ENCODE measurements at places on chromosomes 13 and 19. TPM values are rescaled to one million over a fixed set of nuclear protein-coding genes. Genes with fewer than 3 reads are reported as not detected.

GRCh38 chr13:27395007-27395510 lies 29.4 kb upstream of the GTF3A start:
- no peak overlapping the region for H3K27ac ChIP-seq
- H3K4me1 ChIP-seq = peaks cover 15% of the 10 kb centered on the region
- no peak for DNase-seq
- H3K27me3 ChIP-seq = no peaks in the 10 kb centered on the region
- peaks cover 2% of the 10 kb centered on the region for H3K36me3 ChIP-seq

DNA sequence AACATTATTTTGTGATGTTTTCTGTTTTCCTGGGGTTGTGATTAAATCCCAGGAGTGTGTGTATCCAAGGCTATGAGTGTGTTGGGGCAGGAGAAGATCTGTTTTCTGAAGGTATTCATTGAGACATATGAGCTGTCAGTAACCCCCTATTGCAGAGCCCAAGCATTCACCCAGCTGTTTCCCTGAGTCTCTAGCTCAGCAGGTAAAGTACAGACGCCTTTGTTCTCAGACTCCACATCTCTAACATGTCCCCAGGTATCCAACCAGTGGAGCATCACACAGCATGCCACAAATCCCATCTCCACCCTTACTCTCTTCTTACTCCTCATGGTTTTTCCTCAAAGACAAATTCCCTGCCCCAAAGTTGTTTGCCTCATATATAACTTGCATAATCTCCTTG lies 213.6 kb downstream of the PCDH20 start:
- no peaks in the 10 kb centered on the region for H3K4me1 ChIP-seq
- H3K36me3 ChIP-seq = no peaks in the 10 kb centered on the region
- DNase-seq = no peak

DNA sequence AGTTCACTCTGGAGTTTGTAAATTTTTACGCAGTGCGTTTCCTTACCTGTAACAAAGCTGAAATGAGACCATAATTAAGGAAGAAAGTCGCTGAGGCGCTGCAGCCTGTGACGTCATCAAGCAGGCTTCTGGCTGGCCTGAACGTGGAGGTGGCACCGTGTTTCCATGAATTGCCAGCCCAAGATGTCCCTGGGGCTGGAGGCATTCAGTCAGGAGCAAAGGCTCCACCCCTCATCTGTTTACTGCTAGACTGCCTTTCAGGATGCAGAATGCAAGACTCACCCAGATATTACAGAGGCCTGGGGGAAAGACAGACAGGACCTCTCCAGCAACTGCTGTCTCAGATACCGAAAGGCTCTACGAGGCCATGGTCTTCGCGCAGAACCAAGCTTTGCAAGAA lies 424.6 kb downstream of the TSHZ3 start:
- no peak overlapping the region for H3K4me3 ChIP-seq
- no peaks in the 10 kb centered on the region for H3K27me3 ChIP-seq
- H3K4me1 ChIP-seq = no peaks in the 10 kb centered on the region
- no peak for DNase-seq
- H3K27ac ChIP-seq = no peak overlapping the region

GRCh38 chr19:19642506-19643157 lies 825 bp downstream of the GMIP start:
- no peaks in the 10 kb centered on the region for H3K36me3 ChIP-seq
- H3K4me1 ChIP-seq = 0 out of 2 replicates have a peak, but pooled peaks cover 3% of the 10 kb centered on the region
- peak overlapping the region; percentile 95 for H3K27ac ChIP-seq
- no peak for DNase-seq
- H3K4me3 ChIP-seq = peak overlapping the region; percentile 52
- H3K27me3 ChIP-seq = no peaks in the 10 kb centered on the region

DNA sequence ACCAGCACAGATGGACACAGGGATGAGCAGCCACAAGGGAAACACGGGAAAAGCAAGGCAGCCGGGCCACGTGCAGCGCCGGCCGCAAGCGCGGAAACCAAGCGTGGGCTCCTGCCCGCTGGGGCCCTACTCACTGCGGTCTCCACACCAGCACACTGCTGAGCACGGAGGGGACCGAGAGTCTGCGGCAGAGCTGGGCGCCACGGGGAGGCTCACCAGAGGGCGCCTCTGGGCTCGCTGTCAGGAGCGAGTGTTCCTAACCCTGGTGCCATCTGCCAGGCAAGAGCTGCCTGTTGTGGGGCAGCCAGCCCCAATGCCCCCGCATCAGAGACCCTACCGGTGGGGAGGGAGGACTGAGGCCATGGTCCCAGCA lies 26.5 kb downstream of the MPND start:
- peak overlapping the region; percentile 71 for H3K27ac ChIP-seq
- H3K27me3 ChIP-seq = no peaks in the 10 kb centered on the region
- peaks cover 2% of the 10 kb centered on the region for H3K36me3 ChIP-seq
- DNase-seq = no peak
- peaks cover 15% of the 10 kb centered on the region for H3K4me1 ChIP-seq
- H3K4me3 ChIP-seq = no peak overlapping the region

DNA sequence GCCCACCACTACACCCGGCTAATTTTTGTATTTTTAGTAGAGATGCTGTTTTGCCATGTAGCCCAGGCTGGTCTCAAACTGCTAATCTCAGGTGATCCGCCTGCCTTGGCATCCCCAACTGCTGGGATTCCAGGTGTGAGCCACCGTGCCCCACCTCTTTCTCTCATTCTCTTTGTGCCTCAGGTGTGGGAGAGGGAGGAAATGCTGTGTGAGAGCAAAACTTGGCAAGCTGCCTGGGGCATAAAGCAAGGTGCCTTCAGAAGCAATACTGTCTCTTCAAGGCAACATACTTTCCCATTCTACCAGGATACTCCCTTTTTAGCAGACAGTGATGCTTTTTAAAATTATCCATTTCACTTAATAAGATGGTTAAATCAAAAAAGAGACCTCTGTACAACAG lies 53.2 kb upstream of the RFC3 start:
- no peaks in the 10 kb centered on the region for H3K27me3 ChIP-seq
- no peak overlapping the region for H3K4me3 ChIP-seq
- no peak for DNase-seq

GRCh38 chr13:91594061-91594460 lies 195.6 kb downstream of the GPC5 start:
- H3K36me3 ChIP-seq = no peaks in the 10 kb centered on the region
- no peak overlapping the region for H3K27ac ChIP-seq
- no peaks in the 10 kb centered on the region for H3K27me3 ChIP-seq
- no peaks in the 10 kb centered on the region for H3K4me1 ChIP-seq
- no peak for DNase-seq

- DNase-seq = no peak
- no peak overlapping the region for H3K27ac ChIP-seq
- no peaks in the 10 kb centered on the region for H3K4me1 ChIP-seq
- H3K27me3 ChIP-seq = no peaks in the 10 kb centered on the region
- no peak overlapping the region for H3K4me3 ChIP-seq
Measured at GRCh38 chr13:70171151-70171550, 62.9 kb upstream of the KLHL1 start.

GRCh38 chr13:107035778-107036177 lies 467.8 kb upstream of the ARGLU1 start:
- H3K27me3 ChIP-seq = no peaks in the 10 kb centered on the region
- no peak overlapping the region for H3K4me3 ChIP-seq
- no peak overlapping the region for H3K27ac ChIP-seq
- no peaks in the 10 kb centered on the region for H3K4me1 ChIP-seq
- DNase-seq = no peak

DNA sequence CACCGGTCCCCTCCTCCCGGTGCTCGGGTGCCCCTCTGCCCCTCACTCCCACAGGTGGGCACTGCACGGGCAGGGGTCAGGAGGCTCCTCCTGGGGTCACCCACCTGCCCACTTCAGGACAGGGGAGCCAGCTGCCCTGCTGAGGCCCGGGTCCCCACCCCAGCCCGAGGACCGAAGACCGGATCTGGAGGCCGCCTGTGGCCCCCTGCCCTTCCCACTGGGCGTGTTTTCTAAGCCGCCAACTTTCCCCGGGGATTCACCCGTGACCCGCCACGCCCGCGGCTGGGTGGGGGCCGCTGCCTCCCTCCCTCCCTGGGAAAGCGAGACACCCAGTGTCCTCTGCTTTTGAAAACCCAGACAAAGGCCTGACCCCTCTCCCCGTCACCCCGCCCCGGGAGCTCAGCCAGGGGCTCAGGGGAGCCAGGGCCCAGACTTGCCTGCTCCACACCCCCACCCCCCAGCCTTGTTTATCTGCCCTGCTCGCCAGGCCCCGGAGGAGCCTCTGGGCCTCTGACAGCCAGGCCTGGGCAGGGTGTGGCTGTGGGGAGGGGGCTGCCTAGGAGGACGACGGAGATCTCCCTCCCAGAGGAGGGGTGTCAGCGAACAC lies 1.3 kb downstream of the PALM start:
- DNase-seq = no peak
- H3K4me3 ChIP-seq = peak overlapping the region; percentile 49

DNA sequence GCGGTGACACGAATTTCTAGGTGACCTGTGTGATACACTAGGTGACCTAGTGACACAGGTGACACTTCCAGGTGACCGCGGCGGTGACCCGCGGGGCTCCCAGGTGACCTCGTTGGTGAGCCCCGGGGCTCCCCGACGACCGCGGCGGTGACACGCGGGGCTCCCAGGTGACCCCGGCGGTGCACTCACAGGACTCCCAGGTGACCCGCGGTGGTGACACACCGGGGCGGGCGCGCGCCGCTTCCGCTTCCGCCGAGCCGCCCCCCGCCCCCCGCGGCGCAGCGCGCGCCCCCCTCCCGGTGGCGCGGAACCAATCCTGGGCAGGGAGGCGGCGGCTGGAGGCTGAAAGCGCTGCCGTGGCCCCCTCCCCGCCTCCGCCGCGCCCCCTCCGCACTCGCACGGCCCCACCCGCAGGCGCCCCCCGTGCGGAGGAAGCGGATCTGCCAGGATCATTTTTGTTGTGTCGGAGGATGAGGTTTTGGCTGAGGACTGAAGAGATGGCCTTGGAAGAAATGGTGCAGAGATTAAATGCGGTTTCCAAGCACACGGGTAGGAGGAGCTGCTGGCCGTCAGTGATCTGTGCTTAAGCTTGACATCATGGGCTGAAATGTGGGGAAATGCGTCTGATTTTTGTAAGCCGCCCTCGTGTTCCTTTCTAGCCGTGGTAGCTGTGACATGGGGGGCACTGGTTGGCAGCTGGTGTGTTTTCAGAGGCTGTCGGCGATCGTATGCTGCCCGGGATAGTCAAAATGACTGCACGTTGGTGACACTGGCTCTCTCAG lies at the start of gene MCF2L:
MCF2L (plus strand) TSS at position 305 of the 782 bp plus-strand sequence; CDS start at position 471, 166 bp downstream.
- H3K4me1 ChIP-seq = peaks cover 4% of the 10 kb centered on the region
- peak within 1 kb of the TSS; percentile 60 for H3K27ac ChIP-seq
- DNase-seq = peak; percentile 73
- peak within 1 kb of the TSS; percentile 89 for H3K4me3 ChIP-seq
- H3K27me3 ChIP-seq = no peaks in the 10 kb centered on the region

DNA sequence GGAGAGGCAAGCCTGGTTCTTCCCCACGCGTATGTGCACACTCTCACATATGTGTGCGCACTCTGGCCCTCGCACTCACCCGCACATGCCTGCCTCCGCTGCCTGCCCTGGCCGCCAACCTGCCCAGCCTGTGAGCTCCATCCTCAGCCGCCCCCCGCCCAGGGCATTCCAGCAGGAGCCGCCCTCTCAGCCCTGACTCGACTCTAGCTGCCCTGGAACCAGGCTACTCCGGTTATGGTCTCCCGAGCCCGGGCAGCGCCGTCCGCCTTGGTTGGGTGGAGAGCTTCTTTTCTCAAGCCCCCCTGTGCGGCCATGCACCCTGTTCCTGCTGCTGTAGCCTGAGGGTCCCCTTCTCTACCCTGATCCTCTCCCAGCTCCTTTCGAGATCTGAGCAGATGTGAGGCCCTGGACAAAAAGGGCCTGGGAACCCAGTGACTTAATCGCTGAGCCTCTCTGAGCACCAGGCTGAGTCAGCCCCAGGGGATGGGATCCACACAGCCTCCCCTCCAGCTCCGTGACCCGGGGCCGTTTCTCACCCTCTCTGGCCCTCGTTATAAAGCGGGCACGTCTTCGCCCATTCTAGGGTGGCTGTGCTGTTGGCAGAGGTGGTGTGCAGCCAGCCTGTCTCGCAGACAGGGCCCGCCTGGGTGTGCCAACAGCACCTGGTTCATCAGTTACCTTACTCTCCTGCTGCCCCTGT lies 191.5 kb downstream of the TEX29 start:
- H3K4me1 ChIP-seq = no peaks in the 10 kb centered on the region
- no peak overlapping the region for H3K27ac ChIP-seq
- H3K36me3 ChIP-seq = no peaks in the 10 kb centered on the region
- H3K27me3 ChIP-seq = no peaks in the 10 kb centered on the region
- DNase-seq = no peak
- no peak overlapping the region for H3K4me3 ChIP-seq

- peaks cover 4% of the 10 kb centered on the region for H3K36me3 ChIP-seq
- peaks cover 24% of the 10 kb centered on the region for H3K4me1 ChIP-seq
- H3K27ac ChIP-seq = no peak overlapping the region
- DNase-seq = no peak
- no peak overlapping the region for H3K4me3 ChIP-seq
Measured at GRCh38 chr13:45512098-45512496, 47.4 kb downstream of the COG3 start.

GRCh38 chr13:25503856-25504255 lies 132.1 kb downstream of the ATP8A2 start:
- H3K27me3 ChIP-seq = no peaks in the 10 kb centered on the region
- H3K27ac ChIP-seq = no peak overlapping the region
- no peaks in the 10 kb centered on the region for H3K4me1 ChIP-seq
- H3K36me3 ChIP-seq = no peaks in the 10 kb centered on the region
- DNase-seq = no peak

DNA sequence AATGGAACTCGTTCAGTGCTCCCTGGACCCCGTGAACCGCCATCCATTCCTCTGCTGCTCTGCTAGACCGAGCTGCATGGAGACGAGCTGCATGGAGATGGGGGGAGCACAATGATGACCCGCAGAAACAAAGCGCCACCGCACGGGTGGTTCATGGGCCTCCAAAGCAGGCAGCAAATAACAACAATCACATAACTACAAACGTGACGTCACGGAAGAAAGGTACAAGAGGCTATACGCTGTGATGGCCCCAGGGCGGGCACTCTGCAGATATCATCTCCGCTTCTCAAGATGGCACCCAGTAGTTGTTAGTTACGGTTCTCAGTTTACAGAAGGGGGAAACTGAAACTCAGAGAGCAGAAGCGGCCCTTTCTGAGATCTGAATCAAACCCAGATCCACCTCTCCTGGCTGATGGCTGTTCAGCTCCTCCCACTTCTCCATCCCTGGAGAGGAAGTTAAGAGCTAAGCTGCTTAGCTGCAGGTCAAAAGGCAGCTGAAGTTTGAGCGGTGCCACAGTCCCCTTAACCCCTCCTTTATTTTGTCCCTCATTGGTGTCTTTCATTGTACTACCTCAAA lies 1.7 kb downstream of the ATP13A1 start:
- H3K27ac ChIP-seq = no peak overlapping the region
- no peak overlapping the region for H3K4me3 ChIP-seq

Gene TMEM38A
- 3.8 TPM for total RNA-seq

Gene RDH8
- total RNA-seq = not detected

Gene ICAM1
- 15.7 TPM for total RNA-seq

Gene C5AR1
- 0.48 TPM for total RNA-seq

Gene GJB6
- not detected for total RNA-seq

Gene ZNF578
- not detected for total RNA-seq

Gene RRAS
- 10.6 TPM for total RNA-seq

Gene IGFL4
- 4.4 TPM for total RNA-seq

Gene ZNF699
- 0.77 TPM for total RNA-seq
